Breast epithelium (tissue), 4 donors: ENCODE measurements at places on chromosomes 13 and 19. TPM values are rescaled to one million over a fixed set of nuclear protein-coding genes. Genes with fewer than 3 reads are reported as not detected.

Gene KCNJ14
- 1.0 TPM for total RNA-seq

Gene ZNF540
- total RNA-seq: 1.8 TPM

- no peaks in the 10 kb centered on the region for H3K4me1 ChIP-seq
- no peak overlapping the region for H3K27ac ChIP-seq
- H3K36me3 ChIP-seq: no peaks in the 10 kb centered on the region
- no peak overlapping the region for H3K4me3 ChIP-seq
Measured at GRCh38 chr19:4589579-4590410, 30.3 kb upstream of the SEMA6B start.

DNA sequence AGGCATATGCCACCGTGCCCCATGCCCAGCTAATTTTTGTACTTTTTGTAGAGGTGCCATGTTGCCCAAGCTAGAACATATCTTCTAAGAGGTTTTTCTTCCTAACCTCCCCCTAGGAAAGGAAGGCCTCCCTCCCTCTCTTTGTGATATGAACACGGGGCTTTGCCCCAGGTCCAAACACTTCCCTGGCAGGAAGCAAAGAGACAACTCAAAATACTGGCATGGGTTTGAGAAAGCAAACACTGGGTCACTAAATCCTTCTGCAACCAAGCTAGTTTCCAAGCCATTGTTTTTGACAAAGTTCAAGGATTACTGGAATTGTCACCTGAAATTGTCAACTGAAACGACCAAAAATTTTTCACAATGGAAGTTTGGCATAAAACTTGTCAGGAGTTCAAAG, 8.8 kb downstream of the CC2D1A start:
- H3K4me1 ChIP-seq: no peaks in the 10 kb centered on the region
- no peak overlapping the region for H3K27ac ChIP-seq
- H3K27me3 ChIP-seq: no peaks in the 10 kb centered on the region
- H3K36me3 ChIP-seq: peaks cover 8% of the 10 kb centered on the region
- H3K4me3 ChIP-seq: no peak overlapping the region

DNA sequence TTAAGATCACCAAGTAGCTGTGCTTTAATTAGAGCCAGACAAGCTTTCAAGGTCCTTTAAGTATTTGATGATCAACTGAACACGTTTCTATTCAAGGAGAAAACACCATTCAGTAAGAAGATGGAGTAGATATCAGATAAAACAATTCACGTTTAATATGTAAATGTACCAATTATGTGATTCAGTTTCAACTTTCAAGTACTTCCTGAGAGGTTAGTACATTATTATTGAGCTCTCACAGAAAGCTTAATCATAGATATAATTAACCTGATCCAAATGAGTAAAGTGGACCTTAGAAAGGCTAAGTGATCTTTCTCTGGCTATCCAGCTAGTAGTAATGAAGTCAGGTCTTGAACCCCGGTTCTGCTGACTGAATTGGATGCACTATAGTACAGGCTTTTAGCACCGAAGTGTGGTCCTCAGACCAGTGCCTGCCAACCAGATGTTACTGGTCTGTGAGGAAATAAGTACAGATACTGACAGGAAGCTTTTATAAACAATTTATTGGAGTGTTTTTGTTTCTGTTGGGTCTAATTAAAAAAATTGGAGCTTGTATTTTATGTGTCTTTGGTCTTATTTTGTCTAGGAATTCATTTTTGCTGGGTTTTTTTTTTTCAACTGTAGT, 10.2 kb downstream of the CLN5 start:
- H3K4me1 ChIP-seq: no peaks in the 10 kb centered on the region
- H3K27ac ChIP-seq: peak overlapping the region; percentile 27
- no peaks in the 10 kb centered on the region for H3K36me3 ChIP-seq
- no peak overlapping the region for H3K4me3 ChIP-seq
- DNase-seq: no peak

- H3K36me3 ChIP-seq: no peaks in the 10 kb centered on the region
- no peaks in the 10 kb centered on the region for H3K4me1 ChIP-seq
- H3K27ac ChIP-seq: no peak overlapping the region
- no peak overlapping the region for H3K4me3 ChIP-seq
- H3K27me3 ChIP-seq: no peaks in the 10 kb centered on the region
- no peak for DNase-seq
Measured at GRCh38 chr13:59343993-59344822, 819.5 kb downstream of the DIAPH3 start.

DNA sequence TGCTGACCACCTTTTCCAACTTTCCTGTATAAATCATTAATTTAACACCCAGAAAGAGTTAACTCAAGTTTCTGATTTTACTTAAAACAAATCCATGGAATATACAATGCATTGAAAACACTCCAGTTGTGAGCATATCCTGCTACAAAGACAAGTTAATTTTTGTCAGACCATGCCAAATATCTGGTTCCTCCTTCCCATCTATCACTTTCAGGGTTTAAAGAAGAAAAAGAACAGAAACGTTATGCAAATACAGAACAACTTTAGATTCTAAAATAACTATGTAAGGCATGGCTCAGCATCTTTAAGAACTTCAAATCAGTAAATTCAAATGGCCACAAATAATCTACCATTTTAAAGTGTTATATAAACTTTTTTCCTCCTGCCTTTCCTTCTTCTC, 14.9 kb downstream of the MRPS31 start:
- no peak overlapping the region for H3K27ac ChIP-seq
- H3K36me3 ChIP-seq: no peaks in the 10 kb centered on the region
- H3K4me1 ChIP-seq: no peaks in the 10 kb centered on the region
- DNase-seq: no peak
- H3K27me3 ChIP-seq: no peaks in the 10 kb centered on the region
